ENCODE measurements at places on chromosomes 1 and 21.

- DNase-seq = no peak
Observed at GRCh38 chr1:5098981-5099385, 444.6 kb downstream of the AJAP1 start.

GRCh38 chr1:162706606-162707005, 74.3 kb downstream of the DDR2 start:
- no peak for DNase-seq

DNA sequence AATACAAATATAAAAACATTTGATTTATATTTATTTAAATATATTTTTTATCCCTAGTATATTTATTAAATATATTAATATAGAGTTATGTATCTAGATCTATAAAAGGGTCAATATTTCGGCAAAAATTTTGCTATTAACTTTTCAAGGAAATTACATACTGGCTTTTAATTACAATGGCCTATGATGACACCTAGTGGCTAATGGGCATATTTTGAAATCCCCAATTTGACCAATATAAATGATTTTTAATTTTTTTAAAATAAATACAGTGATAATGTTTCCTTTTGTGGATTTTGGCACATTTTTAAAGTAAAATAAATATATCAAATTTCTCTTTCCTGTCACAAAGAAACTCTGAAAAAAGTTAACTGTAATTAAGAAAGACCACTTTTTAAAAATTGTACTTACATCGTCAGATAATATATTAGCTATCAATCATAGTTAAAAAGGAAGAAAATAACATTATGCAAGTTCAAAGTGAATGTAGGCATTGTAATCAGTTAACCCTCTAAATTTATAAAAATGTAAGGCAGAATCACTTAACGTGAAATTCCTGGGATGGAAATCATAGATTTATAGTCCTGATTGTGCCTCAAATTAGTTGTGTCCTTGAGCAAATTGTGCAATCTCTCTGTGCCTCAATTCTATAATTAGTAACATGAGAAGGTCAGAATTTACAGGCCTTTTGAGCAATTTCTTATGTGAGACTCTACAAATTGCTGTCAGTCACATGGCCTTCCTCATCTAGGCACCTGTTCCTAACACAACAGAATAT, 25.6 kb upstream of the RGS13 start:
- no peak for DNase-seq

GRCh38 chr1:4461726-4462290, 192.6 kb upstream of the AJAP1 start:
- DNase-seq = no peak

- no peak for DNase-seq
Observed at GRCh38 chr1:164092603-164093353, 466.2 kb upstream of the PBX1 start.

DNA sequence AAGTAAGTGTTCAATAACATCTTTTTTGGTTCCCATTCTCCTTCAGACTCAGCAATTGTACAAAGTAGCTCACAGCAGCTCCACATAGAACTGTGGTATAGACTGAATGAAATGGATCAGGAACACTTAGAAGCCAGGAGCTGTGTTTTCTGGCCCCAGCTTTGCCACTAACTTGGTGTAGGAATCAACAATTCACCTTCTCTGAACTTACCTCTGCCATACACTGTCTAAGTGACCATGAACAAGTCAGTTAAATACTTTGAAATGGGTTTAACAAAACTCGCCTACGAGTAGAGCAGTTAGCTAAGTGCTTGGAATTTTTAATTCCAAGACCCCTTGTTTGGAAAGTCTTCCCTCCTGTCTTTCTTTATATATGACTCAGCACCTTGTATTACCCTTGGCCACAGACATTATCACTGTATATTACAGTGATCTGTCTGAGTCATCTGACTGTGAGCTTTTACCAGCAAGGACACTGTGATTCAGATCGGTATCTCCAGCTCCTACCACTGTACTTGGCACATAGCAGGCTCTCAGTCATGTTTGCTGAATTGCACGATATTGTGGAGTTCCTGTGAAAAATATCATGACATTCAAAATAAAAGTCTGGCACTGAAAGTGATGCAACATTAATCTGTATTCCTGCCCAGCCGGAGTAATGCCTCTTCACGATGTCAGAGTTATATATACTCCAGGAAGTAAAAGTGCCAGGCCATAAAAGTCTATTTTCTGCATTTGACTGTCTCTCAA, 101.7 kb upstream of the BEND5 start:
- no peak for DNase-seq

- DNase-seq = no peak
Observed at GRCh38 chr1:109826930-109827349, 63.2 kb upstream of the EPS8L3 start.

DNA sequence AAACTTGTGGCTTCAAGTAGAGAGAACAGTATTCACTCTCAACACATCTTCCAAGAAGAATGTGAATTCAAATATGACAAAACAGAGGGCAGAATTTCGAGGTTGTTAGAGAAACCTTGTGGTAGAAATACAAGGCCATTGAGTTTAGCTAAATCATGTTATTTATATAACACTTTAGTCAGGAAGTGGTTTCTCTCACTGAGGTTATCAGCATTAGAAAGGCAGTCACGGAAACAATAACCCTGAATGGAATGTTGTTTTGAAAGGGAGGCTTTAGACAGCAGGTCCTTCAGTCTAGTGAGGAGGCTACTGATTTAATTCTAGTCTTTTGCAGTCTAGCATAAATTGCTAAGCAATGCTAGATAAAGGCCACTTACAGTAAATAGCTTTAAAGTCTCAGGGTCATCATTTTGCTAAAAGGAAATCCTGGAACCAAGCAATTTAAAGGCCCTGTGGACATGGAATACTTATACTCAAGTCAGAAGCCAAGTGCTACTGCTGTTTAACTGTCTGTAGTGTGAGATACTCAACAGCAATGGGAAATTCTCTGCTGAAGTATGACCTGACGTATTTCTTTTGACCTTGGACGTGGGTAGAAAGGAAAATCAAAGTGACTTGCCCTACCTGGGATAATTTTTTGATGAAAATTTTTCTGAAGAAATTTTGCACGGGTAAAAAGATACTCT, 89.0 kb upstream of the CHODL start:
- DNase-seq = no peak

GRCh38 chr1:226384040-226384439, 23.9 kb downstream of the PARP1 start:
- DNase-seq = no peak

DNA sequence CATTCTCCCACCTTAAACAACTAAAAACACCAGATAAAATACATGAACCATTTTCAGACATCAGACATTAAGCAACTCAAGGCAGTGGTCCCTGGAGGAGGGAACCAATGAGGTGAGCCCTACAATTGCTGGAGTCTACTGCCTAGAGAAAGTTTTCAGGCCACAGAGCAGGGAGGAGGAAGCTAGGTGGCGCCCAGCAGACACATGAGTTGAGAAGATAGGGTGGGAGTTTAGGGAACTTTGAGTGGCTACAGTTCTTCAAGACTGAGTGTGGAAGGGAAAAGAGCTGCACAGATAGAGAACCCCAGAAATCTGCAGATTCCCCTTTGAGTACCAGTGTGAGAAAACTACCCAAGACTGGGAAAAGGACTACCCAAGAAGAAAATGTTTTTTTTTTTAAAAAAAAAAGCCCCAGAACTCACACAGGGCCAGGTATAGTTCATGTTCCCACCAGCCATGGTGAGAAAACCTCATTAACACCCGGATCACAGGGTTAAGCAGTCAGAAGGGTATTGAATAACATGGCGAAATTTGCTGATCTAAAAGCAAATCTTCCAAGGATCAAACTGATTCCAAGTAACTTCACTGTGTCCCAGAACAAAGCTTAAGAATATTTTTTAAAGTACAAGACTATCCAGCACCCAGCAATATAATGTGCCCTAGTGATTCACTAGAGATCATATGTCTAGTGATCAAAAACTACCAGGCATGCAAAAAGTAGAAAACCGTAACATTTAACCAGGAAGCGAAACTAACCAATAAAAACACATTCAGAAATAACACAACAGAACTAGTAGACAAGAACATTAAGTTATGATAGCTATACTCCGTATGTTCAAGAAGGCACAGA, 12.0 kb downstream of the ALDH9A1 start:
- DNase-seq = no peak

- no peak for DNase-seq
Observed at GRCh38 chr1:15722836-15723532, 13.1 kb upstream of the SLC25A34 start.

DNA sequence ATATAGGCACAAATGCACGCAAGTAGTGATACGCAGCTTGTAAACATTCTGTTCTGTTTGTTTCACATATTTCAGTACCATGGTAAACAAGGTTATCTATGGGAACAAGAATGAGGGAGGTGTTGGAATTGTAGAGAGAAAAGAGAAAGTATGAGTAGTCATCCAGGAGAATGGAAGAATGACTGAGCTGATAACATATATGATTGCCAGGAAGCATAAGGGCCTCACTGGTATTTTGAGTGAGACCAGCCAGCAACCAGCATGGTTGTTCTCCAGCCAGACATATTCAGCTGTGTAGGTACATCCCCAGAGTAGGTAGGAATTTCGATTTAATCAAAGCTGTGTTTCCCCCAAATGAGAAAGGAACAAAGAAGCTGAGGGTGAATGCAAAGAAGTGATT, 58.9 kb upstream of the ARTN start:
- DNase-seq = no peak

- no peak for DNase-seq
Observed at GRCh38 chr1:24351247-24351646, 32.1 kb downstream of the GRHL3 start.

- DNase-seq = no peak
Observed at GRCh38 chr1:102961549-102961948, 146.8 kb downstream of the COL11A1 start.

DNA sequence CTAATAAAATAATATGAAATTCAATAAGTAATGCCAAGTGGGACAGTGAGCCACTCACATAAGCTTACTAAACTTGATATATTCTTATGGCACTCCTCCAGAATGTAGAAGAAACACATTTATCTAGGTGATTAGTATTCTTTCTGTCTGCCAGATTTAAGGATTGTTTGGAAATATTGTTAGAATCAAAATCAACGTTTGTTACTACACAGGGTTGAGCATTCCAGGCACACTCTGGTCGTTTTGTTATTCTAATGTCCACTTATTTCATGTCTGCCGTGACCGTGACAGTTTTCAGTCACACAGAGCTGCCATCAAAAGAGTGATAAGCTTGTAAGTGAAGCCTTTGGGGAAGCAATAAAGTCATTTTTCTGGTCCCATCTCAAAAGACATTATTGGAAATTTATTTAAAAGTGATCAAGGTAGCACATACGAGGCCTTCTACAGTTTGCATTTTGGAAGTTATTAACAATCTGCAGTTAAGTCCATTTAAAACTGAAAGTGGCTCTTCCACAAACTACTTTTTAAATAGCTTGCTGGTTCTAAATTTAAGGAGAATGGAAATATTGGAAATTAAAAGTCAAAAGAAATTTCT, 38.0 kb downstream of the NFIA start:
- DNase-seq = no peak

DNA sequence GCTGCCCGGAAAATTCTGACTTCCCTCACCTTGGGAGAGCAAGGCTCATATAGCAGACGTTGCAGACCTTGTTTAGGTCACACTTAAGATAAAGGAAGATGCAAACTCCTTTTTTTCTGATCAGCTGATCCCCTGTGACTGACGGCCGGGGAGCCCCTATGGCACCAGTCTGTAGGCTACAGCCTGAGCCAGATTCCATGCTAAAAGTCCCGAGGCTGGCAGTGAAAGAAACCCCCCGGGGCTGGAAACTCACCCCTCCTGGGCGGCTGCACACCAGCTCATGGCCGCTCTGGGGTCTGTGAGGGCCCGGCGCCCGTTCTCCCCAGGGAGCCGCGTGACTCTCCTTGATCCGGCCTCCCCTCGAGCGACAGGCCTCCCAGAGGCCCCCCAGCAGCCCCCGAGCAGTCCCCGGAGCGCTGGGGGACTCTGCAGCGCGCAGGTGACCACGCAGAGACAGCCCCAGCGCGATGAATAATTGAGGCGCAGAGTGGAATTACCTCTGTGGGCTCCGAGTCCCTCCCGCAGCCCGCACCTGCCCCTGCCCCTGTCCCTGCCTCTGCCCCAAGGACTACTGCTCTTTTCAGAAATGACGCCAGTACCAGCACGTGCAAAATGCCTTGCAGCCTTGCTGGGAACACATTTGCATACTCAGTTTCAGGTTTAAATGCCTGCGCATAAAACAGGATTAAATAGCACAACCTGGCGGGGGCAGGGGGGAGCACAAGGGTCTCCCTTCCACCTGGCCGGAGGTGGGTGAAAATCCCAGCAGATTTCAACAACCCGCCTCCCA, 62.6 kb upstream of the CLDN14 start:
- DNase-seq = no peak

GRCh38 chr1:161720422-161720821, 922 bp upstream of the FCRLB start:
- DNase-seq = no peak

GRCh38 chr1:110707232-110707631, 32.5 kb upstream of the KCNA3 start:
- no peak for DNase-seq

- DNase-seq = no peak
Observed at GRCh38 chr1:152884085-152884484, 6.0 kb downstream of the SMCP start.

- DNase-seq = no peak
Observed at GRCh38 chr21:28345934-28346333, 646.7 kb downstream of the LTN1 start.

DNA sequence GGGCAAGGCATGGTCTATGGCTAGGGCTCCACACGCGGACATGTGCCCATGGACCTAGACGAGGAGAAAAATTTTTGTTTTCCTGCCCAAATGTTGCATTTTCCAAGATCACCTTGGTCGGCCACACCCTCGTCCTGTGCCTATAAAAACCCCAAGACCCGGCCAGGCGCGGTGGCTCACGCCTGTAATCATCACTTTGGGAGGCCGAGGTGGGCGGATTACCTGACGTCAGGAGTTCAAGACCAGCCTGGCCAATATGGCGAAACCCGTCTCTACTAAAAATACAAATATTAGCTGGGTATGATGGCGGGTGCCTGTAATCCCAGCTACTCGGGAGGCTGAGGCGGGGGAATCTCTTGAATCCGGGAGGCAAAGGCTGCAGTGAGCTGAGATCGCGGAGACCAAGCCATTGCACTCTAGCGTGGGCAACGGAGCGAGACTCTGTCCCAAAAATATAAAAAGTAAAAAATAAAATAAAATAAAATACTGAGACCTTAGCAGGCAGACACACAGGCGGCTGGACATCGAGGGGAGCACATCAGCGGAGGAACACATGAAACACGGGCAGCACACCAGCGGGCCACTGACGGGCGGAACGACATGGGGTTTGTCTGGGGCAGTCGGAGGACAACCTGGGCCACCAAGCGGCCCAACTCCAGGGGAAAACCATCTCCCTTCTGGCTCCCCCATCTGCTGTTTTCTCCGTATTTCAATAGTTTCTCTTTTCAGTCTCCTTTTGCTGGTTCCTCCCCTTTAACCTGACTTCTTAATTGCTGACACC, 60.7 kb upstream of the TBX15 start:
- no peak for DNase-seq

DNA sequence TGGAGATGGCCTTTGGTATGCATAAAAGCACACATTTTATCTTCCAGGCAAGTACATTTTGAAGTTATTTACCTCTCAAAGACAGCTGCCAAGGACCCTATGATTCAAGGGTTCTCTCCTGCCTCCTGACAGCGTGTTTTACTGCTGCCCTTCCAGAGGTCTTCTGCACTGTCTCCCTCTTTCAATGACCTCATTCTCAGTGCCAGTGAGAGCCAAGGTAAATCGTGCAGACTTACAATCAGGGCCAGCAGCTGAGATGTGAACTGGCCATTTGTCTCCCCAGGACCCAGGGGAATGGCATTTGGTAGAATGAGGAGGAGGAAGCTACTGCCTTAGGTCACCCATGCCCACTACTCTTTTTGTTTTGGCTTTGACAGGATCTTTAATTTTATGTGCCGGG, 84.2 kb upstream of the FGGY start:
- DNase-seq = no peak
